Right lung (tissue), 10 donors: ENCODE measurements at places on chromosomes 6 and 20. TPM values are rescaled to one million over a fixed set of nuclear protein-coding genes. Genes with fewer than 3 reads are reported as not detected.

The ISM1 gene
- 12.0 TPM for polyA plus RNA-seq

The CEP250 gene
- 62.5 TPM for polyA plus RNA-seq

The KIF6 gene
- polyA plus RNA-seq = 3.9 TPM

The HSPA1L gene
- polyA plus RNA-seq = 3.0 TPM

The TGM6 gene
- polyA plus RNA-seq = not detected

The RAB44 gene
- 0.12 TPM for polyA plus RNA-seq

The BPIFA1 gene
- polyA plus RNA-seq = not detected

The CAGE1 gene
- not detected for polyA plus RNA-seq

The GRM1 gene
- 0.05 TPM for polyA plus RNA-seq

The TSPO2 gene
- polyA plus RNA-seq = 0.77 TPM

The CASS4 gene
- 25.3 TPM for polyA plus RNA-seq

The ALDH5A1 gene
- 12.2 TPM for polyA plus RNA-seq

The PRICKLE4 gene
- polyA plus RNA-seq = 11.2 TPM

The RSPH9 gene
- 4.9 TPM for polyA plus RNA-seq

The PNLDC1 gene
- 0.12 TPM for polyA plus RNA-seq

The OR5V1 gene
- polyA plus RNA-seq = not detected

The SAMD5 gene
- 27.4 TPM for polyA plus RNA-seq

The CYP39A1 gene
- polyA plus RNA-seq = 13.1 TPM

The KHDC3L gene
- polyA plus RNA-seq = not detected

The BPIFB4 gene
- polyA plus RNA-seq = not detected

The DEF6 gene
- 7.0 TPM for polyA plus RNA-seq

The CLVS2 gene
- polyA plus RNA-seq = 0.39 TPM

The TBXT gene
- not detected for polyA plus RNA-seq

The SLC23A2 gene
- polyA plus RNA-seq = 19.7 TPM

The ADGRF4 gene
- 0.29 TPM for polyA plus RNA-seq

The MLN gene
- not detected for polyA plus RNA-seq

The SPINT3 gene
- not detected for polyA plus RNA-seq

The POU5F1 gene
- 0.72 TPM for polyA plus RNA-seq
